CD4-positive, alpha-beta T cell treated with Interleukin-6 at 100 ng/mL for 8 hours (primary cell): ENCODE measurements at places on chromosomes 12 and 14.

DNA sequence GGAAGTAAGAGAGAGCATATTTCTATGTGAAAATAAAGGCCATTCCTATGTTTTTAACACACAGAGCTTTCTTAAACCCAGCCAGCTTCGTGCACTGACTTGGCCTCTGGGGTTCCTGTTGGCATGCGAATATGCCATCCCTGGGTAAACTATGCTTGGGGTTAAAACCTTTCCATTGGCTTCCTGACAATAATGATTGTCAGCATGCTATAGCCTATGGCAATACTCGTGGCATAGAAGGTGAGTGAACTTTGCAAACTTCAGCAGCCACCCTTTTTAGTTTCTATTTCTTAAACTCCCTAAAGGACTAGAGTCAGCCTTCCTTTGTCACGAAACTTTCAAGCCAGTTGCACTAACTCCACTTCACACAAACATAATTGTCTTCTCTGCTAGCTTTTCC, 148.4 kb upstream of the RGS6 start:
- DNase-seq = no peak

- no peak for DNase-seq
These were observed 62.3 kb downstream of the UNC79 start for GRCh38 chr14:93493054-93493453.

DNA sequence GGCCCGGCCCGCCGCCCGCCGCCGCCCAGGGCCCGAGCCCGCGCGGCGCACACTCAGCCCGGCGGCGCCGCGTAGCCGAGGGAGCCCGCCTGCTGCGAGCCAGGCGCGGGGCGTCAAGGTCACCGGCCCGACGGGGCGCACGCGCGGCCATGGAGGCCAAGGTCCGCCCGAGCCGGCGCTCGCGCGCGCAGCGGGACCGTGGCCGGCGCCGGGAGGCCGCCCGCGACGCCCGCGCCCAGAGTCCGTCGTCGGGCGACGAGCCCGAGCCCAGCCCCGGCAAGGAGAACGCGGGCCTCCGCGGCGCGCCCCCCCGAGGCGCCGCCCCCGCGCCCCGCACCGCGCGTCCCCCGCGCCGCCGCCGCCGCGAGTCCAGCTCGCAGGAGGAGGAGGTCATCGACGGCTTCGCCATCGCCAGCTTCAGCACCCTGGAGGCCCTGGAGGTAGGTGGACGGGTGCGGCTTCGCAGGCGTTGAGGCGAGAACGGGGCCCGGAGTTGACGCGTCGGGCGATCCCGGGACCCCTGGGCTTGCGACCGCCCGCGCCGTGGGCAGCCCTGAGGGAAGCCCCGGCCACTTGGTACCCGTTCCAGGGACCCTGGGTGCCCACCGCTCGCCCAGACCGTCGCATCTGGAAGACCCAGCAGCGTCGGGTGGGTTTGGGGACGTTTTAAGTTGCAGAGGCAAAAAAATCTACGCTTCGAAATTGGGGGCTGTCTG, 629 bp downstream of the FBRSL1 start:
- DNase-seq = no peak

- no peak for DNase-seq
These were observed 440.3 kb upstream of the RGS6 start for GRCh38 chr14:71491931-71492330.

DNA sequence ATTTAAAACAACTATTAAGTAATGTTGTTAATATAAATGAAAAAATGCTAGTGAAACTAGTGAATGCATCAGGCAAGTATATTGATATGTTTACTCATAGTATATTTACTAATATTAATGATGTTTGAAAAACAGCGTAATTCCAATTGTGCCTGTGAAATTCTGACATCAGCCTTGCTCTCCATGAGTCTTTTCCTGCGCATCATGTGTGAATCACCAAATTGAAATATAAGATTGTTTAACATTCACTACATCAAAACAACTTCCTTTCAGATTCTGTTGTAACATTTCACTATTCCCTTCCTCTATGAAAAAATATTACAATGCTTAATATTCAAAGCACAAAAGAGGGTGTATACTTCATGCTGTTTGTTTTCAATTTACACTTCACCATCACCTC, 1995.9 kb upstream of the SEL1L start:
- DNase-seq = no peak

DNA sequence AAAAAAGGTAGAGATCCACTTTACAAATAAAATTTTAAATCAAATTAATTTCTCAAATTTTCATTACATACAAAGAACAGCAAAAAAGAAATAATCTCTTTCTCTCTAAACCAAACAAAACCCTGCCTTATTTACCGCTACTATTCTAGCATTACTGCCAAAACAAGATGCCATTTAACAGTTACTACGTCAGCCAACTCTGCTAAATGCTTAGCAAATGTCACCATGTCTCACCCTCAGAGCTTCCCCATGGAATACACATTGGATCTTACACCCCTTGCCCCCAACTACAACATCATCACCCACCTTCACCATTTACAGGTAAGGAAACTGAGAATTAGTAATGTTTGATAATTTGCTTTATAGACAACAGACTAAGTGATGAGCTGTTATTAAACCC, 23.0 kb upstream of the NR2C1 start:
- DNase-seq = no peak

DNA sequence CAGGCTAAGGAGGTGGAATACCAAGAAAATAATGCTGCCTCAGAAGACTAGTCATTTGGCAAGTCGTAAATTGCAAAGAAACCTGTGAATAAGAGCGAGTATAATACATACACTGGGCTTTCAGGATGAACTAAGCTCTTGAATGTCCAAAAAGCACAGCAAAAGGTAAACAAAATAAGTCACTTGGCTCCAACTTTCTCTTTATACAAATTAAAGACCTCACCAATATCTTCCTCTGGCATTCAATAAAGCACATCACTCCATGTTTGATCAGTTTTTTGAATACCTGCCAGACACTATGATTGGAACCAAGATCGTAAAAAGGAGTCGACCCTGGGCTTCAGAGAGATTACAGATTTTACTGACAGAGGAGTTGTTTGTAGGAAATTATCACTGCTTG, 3.5 kb downstream of the DICER1 start:
- DNase-seq = no peak

GRCh38 chr14:52299692-52300278, 14.3 kb upstream of the PTGER2 start:
- DNase-seq = peak; percentile 53

DNA sequence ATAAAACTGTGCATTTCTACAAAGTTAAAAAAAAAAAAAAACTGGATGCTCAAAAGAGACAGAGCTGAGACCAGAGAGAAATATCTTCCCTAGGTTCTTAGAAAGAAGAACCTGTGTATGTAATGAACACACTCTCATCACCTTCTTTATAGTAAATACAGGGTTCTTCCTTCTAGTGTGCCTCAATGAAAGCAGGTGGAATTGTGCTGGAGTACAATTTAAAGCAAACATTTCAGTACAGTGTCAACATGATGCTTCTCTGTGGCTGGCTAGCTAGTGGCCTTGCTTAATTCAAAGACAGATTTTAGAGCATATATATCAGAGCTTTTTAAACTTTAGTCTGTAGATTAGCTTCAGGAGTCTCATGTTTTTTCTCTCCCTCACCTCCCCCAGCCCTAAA, 249.8 kb upstream of the ARHGAP5 start:
- no peak for DNase-seq

DNA sequence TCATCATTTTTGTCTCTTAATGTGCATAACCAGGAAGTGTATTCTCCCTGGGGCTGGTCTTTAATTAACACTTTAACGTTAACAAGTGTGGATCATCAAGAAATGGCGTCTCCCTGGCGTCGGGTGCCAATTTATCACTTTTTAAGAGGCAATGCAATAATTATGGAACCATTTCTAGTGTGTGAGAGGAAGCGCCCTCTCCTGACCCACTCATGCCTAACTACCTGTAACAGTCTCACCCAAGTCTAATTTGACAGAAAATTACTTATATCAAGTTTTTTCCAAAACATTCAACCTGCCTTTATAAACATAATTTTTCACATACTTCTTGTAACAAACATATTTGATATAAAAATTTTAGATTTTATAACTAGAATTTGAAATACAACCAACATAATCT, 905.3 kb upstream of the MDGA2 start:
- DNase-seq = no peak

DNA sequence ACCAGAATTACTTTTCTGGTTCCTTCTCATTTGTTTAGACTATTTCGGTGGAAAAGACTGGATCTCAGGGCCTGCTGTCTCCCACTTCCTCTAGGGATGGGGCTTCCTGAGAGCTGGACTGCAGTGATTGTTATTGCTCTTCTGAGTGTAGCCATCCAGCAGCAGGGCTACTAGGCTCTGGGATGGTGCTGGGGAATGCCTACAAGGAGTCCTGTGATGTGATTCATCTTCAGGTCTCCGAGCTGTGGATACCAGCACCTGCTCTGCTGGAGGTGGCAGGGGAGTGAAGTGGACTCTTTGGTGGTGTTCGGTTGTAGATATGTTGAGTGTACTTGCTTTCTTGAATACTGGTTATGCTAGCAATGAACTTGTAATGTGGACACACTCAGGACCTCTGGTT, 42.7 kb downstream of the AEBP2 start:
- no peak for DNase-seq

DNA sequence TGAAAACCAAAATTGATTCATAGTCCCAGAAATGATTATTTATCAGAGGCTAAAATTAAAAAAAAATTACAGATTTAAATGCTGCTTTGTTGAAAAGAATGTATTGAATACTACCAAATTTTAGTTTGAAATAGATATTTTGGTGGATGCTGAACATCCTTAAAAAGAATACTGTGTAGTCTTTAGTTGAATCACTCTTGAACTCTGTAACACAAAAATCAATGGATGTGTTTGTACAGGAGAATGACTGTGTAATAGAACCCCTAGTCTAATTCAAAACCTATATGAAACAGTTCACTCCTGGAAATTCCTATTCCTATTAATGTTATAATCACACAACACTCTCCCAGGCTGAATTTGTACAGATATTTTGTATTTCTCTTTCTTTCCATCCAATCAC, 1.5 kb upstream of the TSPAN8 start:
- DNase-seq = no peak

DNA sequence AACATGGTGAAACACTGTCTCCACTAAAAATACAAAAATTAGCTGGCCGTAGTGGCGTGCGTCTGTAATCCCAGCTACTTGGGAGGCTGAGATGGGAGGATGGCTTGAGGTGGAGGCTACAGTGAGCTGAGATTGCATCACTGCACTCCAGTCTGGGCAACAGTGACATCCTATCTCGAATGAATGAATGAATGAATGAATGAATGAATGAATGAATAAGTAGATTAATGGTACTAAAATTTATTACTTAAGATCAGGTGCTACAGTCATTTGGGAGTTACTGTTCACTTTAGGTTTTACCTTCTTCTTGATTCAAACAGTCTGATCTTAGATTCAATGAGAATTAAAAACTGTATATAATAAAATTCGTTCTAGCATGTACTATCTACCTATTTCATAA, 31.6 kb upstream of the WDR89 start:
- DNase-seq = no peak

- no peak for DNase-seq
These were observed 82.1 kb upstream of the FSCB start for GRCh38 chr14:44589180-44589579.

DNA sequence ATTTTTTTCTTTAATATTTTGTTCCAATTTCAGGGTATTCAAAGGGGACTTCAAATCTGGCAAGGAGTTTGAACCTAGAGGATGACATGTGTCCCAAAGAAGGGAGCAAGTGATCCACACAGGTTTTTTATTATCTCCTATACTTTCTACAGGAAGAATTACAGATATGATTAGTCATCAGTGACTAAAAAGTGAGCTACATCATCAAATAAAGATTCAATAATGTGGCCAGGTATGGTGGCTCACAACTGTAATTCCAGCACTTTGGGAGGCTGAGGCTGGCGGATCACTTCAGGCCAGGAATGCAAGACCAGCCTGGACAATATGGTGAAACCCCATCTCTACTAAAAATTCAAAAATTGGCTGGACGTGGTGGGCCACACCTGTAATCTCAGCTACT, 24.2 kb downstream of the GLT8D2 start:
- no peak for DNase-seq

GRCh38 chr12:51900323-51900889, 6.9 kb upstream of the ACVRL1 start:
- DNase-seq = no peak

GRCh38 chr12:22529281-22530060, 14.9 kb downstream of the C2CD5 start:
- DNase-seq = peak; percentile 42

GRCh38 chr12:6943389-6943721, 261 bp upstream of the RNU7-1 start:
- peak; percentile 89 for DNase-seq

GRCh38 chr12:77645966-77646598, 184.6 kb upstream of the NAV3 start:
- no peak for DNase-seq

GRCh38 chr14:69909826-69910550, 30.8 kb downstream of the SMOC1 start:
- no peak for DNase-seq

DNA sequence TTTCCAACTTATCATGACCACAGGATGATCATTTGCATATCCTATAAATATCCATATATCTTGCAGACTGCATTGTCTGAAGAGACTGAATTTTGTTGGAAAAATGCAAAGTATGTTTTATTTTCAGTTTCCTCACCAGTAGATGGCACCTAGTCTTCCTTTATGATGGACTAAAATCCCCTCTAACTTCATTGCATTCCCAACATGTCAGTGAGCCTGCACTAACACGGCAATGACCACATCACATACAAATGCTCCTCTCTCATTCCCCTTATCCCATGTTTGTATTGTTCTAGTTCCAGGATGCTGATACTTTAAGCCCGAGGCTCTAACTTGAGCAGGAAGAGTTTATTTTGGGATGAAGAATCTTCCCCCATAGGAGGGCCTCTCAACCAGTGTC, 24.7 kb upstream of the MYBPC1 start:
- DNase-seq = no peak

DNA sequence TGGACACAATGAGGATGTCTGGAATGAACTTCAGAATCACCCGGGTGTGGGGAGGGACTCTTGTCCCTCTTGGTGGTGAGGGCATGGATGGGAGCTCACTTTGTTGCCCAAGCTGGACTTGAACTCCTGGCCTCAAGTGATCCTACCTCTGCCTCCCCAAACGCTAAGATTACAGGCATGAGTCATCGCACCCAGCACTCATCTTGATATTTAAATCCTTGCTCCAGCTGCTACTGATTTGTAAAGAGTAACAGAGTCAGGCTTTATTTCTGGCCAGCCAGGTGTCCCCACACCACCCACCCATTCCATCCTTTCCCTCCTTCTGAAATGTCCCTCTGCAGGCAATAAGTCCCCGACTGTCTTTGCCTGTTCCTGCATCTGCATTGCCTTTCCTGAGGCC, 4.9 kb downstream of the DDX54 start:
- no peak for DNase-seq

DNA sequence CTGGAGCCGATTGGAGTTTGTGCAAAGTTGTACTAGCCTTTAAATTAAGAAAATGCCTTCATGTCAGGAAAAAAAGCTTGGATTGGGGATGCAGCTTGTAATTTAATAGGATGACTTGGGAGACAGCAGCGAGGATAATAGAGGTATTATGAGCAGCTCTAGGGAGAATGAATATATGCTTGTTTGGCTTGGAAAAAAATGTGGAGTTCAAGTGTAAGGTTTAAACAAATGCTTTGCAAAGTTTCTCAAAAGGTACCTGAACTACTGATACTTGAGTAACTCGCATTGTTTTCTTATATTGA, 65.3 kb upstream of the RASSF3 start:
- no peak for DNase-seq

- no peak for DNase-seq
These were observed at the start of gene GDF3 for GRCh38 chr12:7695566-7696197. TSS of gene GDF3 (minus strand) at chr12:7695775. CDS start at chr12:7695728, 47 bp downstream.

GRCh38 chr12:122726080-122726558, 4.5 kb downstream of the HCAR1 start:
- DNase-seq = peak; percentile 33
